Prostate gland (tissue), 2 donors: ENCODE measurements at places on chromosomes 4 and X. TPM values are rescaled to one million over a fixed set of nuclear protein-coding genes. Genes with fewer than 3 reads are reported as not detected.
A peak's percentile ranks its signal among the peaks of the same experiment; 100 is the strongest.

NUDT10 gene
- 14.2 TPM for total RNA-seq

- DNase-seq: no peak
- no peak overlapping the region for H3K27ac ChIP-seq
- H3K27me3 ChIP-seq: no peaks in the 10 kb centered on the region
- H3K36me3 ChIP-seq: no peaks in the 10 kb centered on the region
- no peaks in the 10 kb centered on the region for H3K4me1 ChIP-seq
Observed at GRCh38 chr4:74627504-74627903, 166.8 kb downstream of the BTC start.

DNA sequence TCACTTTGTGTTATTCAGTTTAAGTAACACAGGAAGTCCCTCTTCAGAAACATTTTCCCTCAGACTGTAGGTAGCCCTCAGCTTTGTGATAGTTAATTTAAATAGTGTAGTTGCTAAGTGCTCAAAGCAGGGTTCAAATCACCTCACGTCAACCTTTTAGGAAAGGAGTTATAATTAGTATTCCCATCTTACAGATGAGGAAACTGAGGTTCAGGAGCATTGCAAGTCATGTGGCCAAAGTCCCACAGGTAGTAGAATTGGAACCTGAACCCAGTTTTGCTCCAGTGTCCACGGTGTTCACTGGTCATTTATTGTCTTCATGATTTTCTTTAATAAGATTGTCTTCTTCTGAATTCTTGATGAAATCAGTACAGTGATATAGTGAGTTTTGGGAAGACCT, 4.3 kb upstream of the DCHS2 start:
- H3K36me3 ChIP-seq: no peaks in the 10 kb centered on the region
- no peak for DNase-seq
- no peak overlapping the region for H3K27ac ChIP-seq

DNA sequence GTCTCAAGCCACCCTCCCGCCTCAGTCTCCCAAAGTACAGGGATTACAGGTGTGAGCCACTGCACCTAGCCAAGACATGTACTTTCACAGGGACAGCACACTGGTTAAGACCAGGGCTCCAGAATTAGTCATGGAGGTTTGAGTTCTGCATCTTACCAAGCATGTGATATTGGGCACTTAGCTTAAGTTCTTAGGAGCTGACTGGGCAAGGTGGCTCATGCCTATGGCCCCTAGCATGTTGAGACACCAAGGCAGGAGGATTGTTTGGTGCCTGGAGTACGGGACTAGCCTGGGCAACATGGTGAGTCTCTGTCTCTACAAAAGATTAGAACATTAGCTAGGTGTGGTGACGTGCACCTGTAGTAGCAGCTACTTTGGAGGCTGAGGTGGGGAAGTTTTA, 2.6 kb upstream of the TMEM192 start:
- no peak overlapping the region for H3K4me3 ChIP-seq
- H3K27ac ChIP-seq: no peak overlapping the region
- no peaks in the 10 kb centered on the region for H3K27me3 ChIP-seq

PRR32 gene
- total RNA-seq: not detected

FAM47A gene
- total RNA-seq: 0.17 TPM

DNA sequence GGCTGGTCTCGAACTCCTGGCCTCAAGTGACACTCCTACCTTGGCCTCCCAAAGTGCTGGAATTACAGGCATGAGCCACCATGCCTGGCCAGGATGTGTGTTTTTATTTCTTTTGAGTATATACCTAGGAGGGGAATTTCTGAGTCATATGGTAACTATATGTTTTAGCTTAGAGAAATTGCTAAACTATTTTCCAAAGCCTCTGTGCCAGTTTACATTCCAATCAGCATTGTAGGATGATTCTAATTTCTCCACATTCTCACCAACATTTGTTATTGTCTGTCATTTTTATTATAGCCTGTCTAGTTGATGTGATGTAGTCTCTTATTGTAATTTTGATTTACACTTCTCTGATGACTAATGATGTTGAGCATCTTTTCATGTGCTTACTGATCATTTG, 1576.0 kb downstream of the RPA4 start:
- H3K4me3 ChIP-seq: no peak overlapping the region
- H3K4me1 ChIP-seq: no peaks in the 10 kb centered on the region
- no peaks in the 10 kb centered on the region for H3K36me3 ChIP-seq
- H3K27me3 ChIP-seq: no peaks in the 10 kb centered on the region
- DNase-seq: no peak
- H3K27ac ChIP-seq: no peak overlapping the region

PNMA5 gene
- 6.5 TPM for total RNA-seq

DNA sequence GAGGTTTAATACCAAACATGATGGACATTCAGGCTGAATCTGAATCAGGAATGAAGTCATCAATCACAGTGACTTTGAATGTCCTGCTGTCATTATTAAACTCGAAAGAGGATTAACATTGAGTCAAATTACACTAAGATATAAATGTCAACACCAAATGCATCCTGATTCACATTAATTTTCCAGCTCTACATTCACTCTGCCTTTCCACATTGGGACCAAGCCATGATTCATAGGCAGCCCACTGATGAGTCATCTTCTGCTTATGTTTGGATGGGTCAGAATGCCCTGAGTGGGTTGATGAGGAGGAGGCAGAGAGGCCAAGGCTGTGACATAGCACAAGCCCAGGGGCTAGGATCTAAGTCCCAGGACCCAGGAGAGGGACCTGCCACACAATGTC, 247.6 kb upstream of the RPS6KA3 start:
- no peak for DNase-seq
- no peaks in the 10 kb centered on the region for H3K4me1 ChIP-seq
- H3K27ac ChIP-seq: no peak overlapping the region
- H3K4me3 ChIP-seq: no peak overlapping the region

GRCh38 chr4:143482840-143483239, 30.7 kb upstream of the SMARCA5 start:
- no peaks in the 10 kb centered on the region for H3K36me3 ChIP-seq
- H3K27ac ChIP-seq: no peak overlapping the region
- H3K4me3 ChIP-seq: no peak overlapping the region
- no peaks in the 10 kb centered on the region for H3K27me3 ChIP-seq

- DNase-seq: no peak
- H3K27me3 ChIP-seq: no peaks in the 10 kb centered on the region
- H3K4me1 ChIP-seq: no peaks in the 10 kb centered on the region
- H3K4me3 ChIP-seq: no peak overlapping the region
- H3K27ac ChIP-seq: no peak overlapping the region
- peaks cover 20% of the 10 kb centered on the region for H3K36me3 ChIP-seq
Observed at GRCh38 chrX:2717312-2717711, 26.2 kb downstream of the CD99 start.

GRCh38 chrX:40952855-40953254, 132.4 kb upstream of the USP9X start:
- no peak overlapping the region for H3K4me3 ChIP-seq
- no peaks in the 10 kb centered on the region for H3K4me1 ChIP-seq
- no peak for DNase-seq
- no peaks in the 10 kb centered on the region for H3K27me3 ChIP-seq
- no peaks in the 10 kb centered on the region for H3K36me3 ChIP-seq

- DNase-seq: no peak
- H3K4me1 ChIP-seq: no peaks in the 10 kb centered on the region
- H3K27ac ChIP-seq: no peak overlapping the region
- no peak overlapping the region for H3K4me3 ChIP-seq
Observed at GRCh38 chr4:8665406-8666360, 73.1 kb downstream of the CPZ start.

PAGE1 gene
- total RNA-seq: not detected

DNA sequence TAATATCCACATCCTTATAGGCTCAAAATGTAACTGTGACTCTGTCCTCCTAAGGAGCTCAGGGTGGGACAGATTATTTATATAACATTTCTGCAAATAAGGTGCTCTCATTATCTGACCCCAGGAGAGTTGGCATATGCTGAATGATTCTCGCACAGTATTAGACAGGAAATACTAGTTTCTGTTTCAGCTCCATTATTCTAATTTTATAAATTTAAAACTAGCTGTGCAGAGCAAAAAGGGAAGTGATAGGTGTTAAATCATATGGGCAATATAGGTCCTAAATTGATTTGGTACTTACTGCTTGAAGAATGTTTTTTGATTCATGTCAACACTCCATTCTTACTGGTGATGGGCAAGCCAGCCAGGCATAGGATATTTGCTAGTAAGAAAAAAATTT, 141.5 kb downstream of the GLRA2 start:
- no peak for DNase-seq
- H3K36me3 ChIP-seq: no peaks in the 10 kb centered on the region
- no peak overlapping the region for H3K4me3 ChIP-seq
- no peaks in the 10 kb centered on the region for H3K27me3 ChIP-seq

PGM2 gene
- total RNA-seq: 23.2 TPM

GRCh38 chrX:1355131-1356046, 18.8 kb downstream of the IL3RA start:
- H3K36me3 ChIP-seq: no peaks in the 10 kb centered on the region
- DNase-seq: no peak
- H3K4me1 ChIP-seq: no peaks in the 10 kb centered on the region
- H3K4me3 ChIP-seq: no peak overlapping the region
- H3K27me3 ChIP-seq: no peaks in the 10 kb centered on the region

DNA sequence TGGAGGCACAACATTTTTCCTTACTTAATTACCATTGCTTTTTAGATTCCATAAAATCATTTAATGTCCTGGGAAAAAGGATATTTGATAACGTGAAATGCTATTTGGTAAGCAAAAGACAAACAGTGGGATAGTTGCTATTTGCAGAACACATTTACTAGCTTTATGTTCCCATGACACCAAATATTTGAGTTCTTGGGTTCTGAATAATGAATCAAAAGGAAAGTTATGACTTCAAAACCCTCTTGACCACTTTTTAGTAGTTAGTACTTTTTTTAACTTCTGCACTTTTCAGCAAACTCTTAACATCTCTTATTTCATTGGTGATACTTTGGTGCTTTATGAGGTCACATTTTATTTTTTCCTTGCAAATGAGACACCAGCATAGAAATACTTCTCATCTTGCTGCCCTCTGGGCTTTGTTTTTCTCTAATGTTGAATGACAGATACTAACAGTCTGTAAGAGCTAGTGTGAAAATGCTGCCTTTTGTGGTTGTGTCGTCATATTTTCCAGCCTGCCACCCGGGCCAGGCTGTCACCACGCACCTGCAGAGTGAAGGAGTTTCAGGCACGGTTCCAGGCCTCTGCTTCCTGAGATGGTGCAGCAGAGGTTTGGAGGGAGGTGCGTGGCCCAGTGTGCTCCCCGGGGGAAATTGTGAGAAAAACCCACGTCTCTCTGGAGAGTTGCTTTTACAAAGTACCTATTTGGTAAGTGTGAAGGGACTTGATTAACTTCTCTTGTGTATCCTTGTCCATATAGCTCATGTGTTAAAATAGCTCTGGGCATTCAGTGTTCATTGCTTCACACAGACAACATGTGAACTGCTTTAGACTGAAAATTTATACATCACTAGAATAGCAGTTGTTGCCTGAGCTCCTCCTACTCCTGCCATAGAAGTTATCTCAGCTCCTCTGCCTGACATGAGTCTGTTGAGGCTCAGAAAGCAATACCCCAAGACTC, 34.7 kb downstream of the MSL3 start:
- no peaks in the 10 kb centered on the region for H3K4me1 ChIP-seq
- H3K36me3 ChIP-seq: no peaks in the 10 kb centered on the region
- DNase-seq: peak; percentile 8
- H3K27ac ChIP-seq: peak overlapping the region; percentile 42
- H3K4me3 ChIP-seq: no peak overlapping the region

GRCh38 chr4:54187148-54187547, 41.9 kb upstream of the PDGFRA start:
- no peaks in the 10 kb centered on the region for H3K36me3 ChIP-seq
- no peak overlapping the region for H3K27ac ChIP-seq
- no peaks in the 10 kb centered on the region for H3K4me1 ChIP-seq
- no peak overlapping the region for H3K4me3 ChIP-seq
- H3K27me3 ChIP-seq: no peaks in the 10 kb centered on the region

GRCh38 chrX:1072637-1073377, 139.6 kb downstream of the CRLF2 start:
- H3K4me1 ChIP-seq: no peaks in the 10 kb centered on the region
- no peak overlapping the region for H3K4me3 ChIP-seq
- no peak for DNase-seq
- H3K27me3 ChIP-seq: no peaks in the 10 kb centered on the region
- no peaks in the 10 kb centered on the region for H3K36me3 ChIP-seq

DNA sequence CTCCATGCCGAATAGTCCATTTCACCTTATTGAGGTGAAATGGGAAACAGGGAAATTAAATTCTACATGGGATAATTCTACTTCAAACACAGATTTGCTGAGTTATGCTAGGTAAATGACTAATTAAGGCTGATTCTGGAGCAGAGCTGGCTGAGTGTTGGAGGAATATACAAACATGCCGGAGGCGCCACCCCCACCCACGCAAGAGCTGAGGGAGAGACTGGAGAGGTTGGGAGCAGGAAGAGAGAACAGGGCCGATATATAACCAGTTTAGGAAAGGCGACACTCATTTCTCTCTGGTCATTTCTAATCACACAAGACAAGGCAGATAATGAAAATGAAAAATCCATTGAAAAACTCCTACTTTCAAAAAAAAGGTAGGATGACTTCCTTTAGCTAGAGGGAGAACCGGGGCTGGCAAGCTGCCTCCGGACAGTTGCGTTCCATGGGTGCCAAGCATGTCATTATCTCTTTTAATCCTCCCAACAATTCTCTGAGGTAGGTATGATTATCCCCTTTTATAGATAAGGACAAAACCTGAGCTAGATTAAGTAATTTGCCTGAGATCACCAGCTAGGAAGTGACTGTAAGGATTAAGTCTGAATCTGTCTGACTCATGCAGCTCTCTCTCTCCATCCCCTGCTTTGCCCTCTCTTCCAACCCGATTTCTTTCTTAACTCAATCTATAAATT, 27.6 kb upstream of the CFAP299 start:
- H3K27ac ChIP-seq: no peak overlapping the region
- H3K36me3 ChIP-seq: no peaks in the 10 kb centered on the region
- no peaks in the 10 kb centered on the region for H3K4me1 ChIP-seq
- peaks cover 3% of the 10 kb centered on the region for H3K27me3 ChIP-seq

- H3K4me1 ChIP-seq: no peaks in the 10 kb centered on the region
- no peaks in the 10 kb centered on the region for H3K36me3 ChIP-seq
- no peak overlapping the region for H3K27ac ChIP-seq
- DNase-seq: no peak
- no peaks in the 10 kb centered on the region for H3K27me3 ChIP-seq
Observed at GRCh38 chr4:157121401-157121800, 45.5 kb downstream of the GLRB start.

DNA sequence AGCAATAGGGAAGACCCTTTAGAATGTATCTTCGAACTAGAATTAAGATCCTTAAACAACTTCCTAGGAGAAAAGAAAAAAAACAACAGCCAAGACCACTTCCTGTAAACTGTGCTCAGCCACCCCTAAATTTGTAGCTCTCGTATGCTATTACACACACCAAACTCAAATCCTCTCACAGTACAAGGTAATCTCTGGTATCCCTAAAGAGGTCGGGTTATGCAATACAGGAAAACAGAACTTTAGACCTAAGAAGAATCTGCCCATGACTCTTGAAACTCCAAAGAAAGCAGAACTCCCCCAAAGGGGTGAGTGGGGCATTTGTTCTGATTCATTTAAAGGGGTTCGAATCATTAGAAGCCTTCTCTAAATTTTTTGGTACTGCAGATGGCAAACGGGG, 170.9 kb upstream of the CASK start:
- H3K36me3 ChIP-seq: no peaks in the 10 kb centered on the region
- H3K4me1 ChIP-seq: no peaks in the 10 kb centered on the region
- H3K27me3 ChIP-seq: no peaks in the 10 kb centered on the region
- no peak overlapping the region for H3K27ac ChIP-seq

PLAC8 gene
- 3.9 TPM for total RNA-seq

CDKL2 gene
- total RNA-seq: not detected
